Left renal pelvis (tissue), 4 donors: ENCODE measurements at places on chromosomes 1 and 21. TPM values are rescaled to one million over a fixed set of nuclear protein-coding genes. Genes with fewer than 3 reads are reported as not detected.
A peak's percentile ranks its signal among the peaks of the same experiment; 100 is the strongest.

GRCh38 chr1:219541946-219542345, 71.0 kb downstream of the ZC3H11B start:
- no peak for DNase-seq

DNA sequence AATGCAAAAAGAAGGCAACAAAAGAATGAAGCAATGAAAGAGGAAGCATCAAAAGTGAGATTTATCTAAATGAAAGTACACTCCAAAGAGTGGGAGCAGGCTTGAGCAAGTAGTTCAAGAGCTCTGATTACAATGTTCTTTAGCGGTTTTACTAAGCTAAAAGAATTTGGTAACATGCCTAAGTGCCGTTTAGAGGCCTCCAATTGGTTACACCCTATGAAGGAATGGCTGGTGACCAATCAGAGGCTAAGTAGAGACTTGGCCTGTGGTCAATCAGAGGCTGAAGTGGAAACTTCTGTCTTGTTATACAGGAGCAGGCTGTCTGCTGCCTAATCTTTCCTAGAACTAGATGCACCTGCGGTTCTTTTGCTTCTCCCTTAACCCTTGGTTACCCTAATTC, 59.1 kb downstream of the PTGFR start:
- DNase-seq, result no peak

Gene FMN2
- 7.5 TPM for polyA plus RNA-seq

DNA sequence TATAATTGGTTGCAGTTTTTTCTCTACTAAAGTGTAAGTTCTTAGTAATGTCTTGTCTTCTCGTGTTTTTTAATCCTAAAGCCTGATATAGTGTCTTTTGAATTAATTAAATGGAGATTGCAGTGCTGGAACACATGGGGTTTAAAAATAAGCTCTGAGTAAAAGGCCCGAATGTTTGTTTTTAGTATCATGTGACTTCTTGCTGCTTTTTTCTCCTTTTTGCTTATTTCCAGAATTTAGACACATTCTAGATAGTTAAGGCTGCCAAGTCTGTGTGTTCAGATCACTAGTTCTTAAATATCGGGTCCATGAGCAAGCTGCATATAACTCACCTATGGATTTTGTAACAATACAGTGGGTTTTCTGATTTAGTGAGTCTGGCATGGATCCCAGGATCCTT, 27.5 kb downstream of the KCTD3 start:
- DNase-seq, result no peak

DNA sequence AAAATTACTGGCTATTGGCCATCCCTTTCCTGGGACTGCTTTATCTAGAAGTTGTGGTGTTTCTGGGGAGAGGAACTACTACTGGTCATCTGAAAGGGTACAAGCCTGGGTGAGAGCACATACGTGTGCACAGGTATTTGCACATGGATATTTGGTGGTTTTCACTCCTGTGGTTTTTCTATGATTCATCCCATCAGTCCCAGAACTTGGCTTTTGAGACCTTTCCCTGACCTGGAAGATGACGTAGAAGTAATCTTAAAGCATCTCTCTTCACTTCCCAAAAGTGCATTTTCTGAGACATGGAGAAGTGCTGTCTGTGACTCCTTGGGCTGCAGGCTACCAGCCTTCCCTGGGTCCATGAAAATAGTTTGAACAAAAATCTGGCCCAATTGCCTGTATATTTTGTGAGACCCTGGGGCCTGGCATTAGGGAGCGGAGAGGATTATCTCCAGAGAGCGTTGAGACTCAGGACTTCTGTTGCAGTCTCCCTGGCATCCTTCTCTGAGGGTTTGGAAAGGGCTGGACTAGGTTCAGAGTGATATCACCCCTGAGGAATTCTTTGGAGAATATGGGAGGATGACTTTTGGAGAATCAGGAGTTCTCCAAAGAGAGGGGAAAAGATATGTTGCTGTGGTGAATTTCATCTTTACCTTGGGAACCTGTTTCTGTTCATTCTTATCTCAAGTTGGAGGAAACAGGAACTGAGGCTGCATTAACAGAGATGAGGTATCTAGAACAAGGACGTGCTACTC, 130.8 kb downstream of the NOS1AP start:
- no peak for DNase-seq

DNA sequence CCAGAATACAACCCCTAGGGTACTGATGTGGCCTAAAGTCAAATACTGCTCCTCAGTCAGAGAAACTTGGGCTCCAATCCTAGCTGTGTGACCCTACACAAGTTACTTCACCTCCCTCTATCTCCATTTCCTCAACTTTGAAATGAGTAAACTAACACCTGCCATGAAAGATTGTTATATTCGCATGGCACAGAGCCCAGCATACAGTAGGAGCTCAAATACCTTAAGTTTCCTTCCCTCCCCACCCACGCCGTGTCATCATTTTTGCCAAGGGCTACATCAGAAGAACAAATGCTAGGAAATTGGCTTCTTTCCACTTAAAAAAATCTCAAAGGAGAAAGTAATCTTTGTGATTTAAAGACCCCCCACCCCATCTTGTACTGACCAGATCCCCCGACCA, 22.2 kb upstream of the ZNF362 start:
- DNase-seq, result no peak

GRCh38 chr21:35929901-35930300, 130.4 kb downstream of the SETD4 start:
- no peak for DNase-seq

GRCh38 chr1:207240325-207241101, 81.0 kb upstream of the CD55 start:
- DNase-seq, result no peak

DNA sequence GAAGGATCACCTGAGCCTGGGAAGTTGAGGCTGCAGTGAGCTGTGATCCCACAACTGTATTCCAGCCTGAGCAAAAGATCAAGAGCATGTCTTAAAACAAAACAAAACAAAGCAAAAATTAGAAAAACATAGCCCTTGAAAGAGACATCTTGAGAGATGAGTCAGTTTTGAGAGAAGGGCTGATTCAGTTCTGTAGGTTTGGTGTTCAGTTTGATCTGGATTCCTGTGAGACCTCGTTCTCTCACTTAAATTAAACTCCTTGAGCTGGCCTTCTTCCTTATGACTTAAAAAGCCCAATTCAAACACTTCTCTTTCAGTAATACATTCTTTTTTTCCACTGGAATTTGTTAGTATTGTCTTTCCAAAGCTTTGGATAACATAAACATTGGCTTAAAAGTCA, 164.2 kb downstream of the NRIP1 start:
- DNase-seq, result no peak

DNA sequence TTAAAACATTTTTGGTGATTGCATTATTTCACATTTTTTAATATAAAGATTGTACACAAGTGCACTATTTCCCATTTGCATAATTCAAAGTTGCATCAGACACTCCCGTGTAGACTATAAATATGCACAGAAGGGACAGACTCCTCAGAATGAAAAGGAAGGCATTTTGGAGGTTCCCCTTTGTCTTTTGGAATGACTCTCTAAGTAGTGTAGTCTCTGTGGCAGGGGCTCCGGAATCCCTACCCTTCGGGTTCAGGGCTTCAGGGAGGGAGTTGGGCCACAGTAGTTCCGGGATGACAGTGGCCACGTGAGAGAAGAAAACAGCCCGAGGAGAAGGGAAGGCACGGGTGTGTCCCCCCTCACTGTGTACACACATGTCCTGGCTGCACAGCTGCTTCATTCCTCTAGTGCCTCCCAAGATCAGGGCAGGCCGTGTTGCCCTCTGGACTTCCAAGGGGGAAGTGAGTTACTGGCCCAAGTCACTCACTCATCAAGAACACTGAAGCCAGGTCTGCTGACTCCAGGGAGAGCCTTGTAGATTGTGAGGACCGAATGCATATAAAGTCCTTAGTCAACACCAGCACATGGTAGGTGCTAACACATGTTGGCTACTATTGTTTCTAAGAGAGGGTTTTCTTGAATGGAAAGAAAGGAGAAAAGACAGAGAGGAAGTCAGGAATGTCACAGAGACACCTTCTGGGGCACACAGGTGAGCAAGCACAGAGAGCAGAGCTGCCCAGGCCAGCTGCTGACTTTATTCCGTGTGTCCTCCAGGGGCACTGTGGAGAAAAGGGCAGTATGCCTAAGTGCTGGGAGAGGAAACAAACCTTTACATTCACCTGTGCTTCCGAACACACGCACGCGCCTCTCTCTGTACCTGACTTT, 39.8 kb downstream of the LHX4 start:
- no peak for DNase-seq

DNA sequence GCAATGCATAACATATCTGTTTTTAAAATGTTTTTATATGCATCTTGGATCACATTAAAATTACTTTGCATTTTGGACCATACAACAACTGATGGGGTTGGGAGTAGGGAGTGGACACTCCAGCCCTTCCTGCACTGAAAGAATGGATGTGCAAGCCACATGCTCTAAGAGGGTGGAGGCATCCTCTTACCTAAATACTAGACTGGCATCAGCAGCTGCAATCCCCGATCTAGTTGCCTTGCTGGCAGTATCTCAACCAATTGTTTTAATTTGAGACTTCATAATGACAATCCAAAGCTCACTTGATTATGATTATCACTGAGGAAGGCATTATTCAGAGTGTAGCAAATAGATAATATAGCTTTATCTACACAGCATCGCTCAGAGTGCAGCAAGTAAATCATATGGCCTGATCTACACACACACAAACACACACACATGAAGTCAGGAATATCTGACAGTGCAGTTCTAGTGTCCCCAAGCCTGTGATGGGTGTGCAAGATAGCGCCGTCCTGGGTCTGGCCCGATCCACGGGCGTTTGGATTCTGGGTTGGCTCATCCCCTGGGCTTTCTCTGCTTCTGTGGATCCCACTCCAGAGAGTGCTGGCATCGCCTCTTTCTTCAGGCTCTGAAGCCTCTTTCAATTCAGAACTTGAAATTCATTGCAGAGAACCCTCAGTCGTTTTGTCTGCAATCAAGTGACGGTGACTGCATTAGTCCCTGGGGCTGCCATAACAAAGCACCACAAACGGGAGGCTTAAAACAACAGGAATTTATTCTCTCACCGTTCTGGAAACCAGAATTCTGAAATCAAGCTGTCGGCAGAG, 181.3 kb downstream of the ETS2 start:
- no peak for DNase-seq

GRCh38 chr1:79791488-79792218, 785.1 kb upstream of the ADGRL4 start:
- no peak for DNase-seq

GRCh38 chr21:28261298-28261697, 731.4 kb downstream of the LTN1 start:
- DNase-seq, result no peak

Gene GNAT2
- not detected for polyA plus RNA-seq

GRCh38 chr1:11768821-11769220, 6.8 kb downstream of the C1orf167 start:
- no peak for DNase-seq

DNA sequence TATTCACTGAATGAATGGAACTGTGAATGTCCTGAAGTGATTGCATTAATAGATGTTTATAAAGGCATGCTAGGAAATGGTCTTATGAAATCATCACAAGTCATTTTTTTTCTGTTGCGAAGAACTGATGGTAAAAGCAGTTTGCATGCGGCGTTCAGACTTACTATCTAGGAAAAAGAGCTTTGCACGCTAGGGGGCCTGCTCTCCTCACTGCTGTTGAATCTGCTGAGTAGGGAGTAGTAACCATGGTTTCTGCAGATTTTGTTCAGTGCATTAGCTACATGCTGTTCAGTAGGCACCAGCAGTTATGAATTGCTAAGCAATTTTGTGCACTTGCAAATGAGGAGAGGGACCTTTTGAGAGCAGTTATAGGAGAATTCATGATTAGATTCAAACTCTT, 57.9 kb downstream of the CENPF start:
- DNase-seq, result peak; percentile 35

Gene PLA2G2A
- polyA plus RNA-seq, result not detected

Gene S100A9
- 34.0 TPM for polyA plus RNA-seq

DNA sequence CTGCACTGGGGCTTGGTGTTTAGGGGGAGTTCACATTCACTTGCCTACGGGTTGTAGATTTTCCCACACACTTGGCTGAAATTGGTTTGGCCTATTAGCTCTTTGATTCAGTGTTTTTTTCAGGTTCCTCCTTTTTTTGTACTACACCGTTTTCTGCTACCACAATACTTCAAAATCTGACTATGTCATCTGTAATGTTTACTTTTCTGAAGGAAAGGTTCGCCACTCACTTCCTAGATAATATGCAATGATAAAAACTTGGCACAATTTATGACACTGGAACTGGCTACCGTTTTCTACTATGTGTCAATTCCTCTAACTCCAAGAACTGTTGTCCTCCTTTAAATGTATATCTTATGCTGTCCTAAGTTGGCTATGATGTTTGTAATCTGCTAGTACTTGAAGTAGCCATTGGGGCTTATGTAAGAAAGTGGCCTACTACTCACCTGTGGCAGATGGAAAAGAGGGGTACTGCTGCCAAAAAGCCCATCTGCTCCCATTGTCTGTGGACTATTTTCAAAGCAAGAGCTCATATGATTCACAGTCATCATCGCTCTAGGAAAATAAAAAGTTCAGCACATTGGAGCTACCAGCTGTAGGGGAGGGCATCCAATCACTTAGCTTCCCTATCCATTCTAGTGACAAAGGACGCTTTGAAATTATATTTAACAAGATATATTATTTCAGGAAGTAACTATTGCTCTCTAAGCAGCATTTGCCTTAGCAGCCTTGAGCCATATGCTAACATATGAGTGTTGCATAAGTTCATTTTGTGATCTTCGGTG, 42.4 kb upstream of the BACH1 start:
- DNase-seq, result no peak

GRCh38 chr1:222928212-222928611, 113.4 kb downstream of the DISP1 start:
- peak; percentile 18 for DNase-seq

Gene SPATA45
- polyA plus RNA-seq, result not detected

DNA sequence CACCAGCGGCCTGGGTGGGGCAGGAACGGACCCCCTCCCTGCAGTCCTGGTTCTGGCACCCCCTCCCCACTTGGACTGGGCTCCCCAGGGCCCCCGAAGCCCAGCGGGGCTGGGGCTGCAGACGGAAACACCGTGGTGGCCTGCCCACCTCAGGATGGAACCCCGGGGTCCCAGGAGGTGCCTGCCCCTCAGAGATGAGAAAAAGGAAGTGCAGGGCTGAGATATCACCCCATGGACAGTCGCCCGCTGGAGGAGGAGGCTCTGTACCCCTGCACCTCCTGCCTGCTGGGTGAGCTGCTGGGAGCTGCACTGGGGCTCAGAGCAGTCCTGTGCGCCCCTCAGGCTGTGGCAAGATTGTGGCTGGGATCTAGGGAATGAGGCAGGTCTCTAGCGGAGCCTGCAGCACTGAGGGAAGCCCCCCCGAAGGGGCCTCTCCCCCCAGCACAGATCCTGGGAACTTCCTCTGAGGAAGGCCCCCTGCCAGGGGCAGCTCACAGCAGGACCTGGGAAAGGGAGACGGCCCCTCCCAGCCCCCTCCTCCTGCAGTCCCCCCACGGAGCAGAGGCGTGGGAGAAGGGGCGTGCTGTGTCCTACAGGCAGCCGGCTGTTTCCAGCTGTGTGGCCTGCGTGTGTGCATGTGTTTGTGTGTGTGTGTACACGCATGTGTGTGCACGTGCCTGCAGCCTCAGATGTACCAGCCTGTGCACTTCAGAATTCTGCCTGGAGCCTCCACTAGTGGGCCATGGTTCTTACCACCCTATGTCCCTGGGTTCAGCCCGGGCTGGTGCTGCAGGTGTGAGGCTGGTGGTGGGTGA, 6.9 kb downstream of the AGRN start:
- no peak for DNase-seq
